ENCODE measurements at places on chromosomes 3 and 15. TPM values are rescaled to one million over a fixed set of nuclear protein-coding genes. Genes with fewer than 3 reads are reported as not detected.
A peak's percentile ranks its signal among the peaks of the same experiment; 100 is the strongest.

- DNase-seq, result no peak
- H3K27me3 ChIP-seq, result no peaks in the 10 kb centered on the region
- H3K36me3 ChIP-seq, result no peaks in the 10 kb centered on the region
- H3K27ac ChIP-seq, result peak overlapping the region; percentile 89
- H3K4me1 ChIP-seq, result peaks cover 27% of the 10 kb centered on the region
Measured at GRCh38 chr3:14123308-14124222, 1.1 kb downstream of the CHCHD4 start.

DNA sequence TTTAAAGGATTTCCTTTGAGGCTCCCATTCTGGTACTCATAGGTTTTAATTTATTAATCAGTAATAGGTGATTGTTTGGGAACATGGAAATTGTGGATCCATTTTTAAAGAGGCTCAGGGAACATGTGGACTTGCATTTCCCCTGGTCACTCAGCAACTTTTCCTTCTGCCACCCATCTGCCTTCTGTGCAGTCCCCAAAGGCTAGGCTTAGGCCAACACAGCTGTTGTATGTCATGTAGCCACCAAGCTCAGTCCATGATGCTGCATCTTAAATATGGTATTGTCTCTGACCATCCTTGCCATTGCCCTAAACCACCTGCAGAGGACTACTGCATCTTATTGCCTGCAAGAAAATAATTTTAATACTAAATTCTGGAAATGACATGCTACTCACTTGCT is 416.7 kb upstream of the SEMA6D start:
- DNase-seq, result no peak
- no peaks in the 10 kb centered on the region for H3K27me3 ChIP-seq
- no peak overlapping the region for H3K4me3 ChIP-seq
- no peaks in the 10 kb centered on the region for H3K36me3 ChIP-seq

GRCh38 chr15:44595246-44595645 is 58.3 kb downstream of the EIF3J start:
- no peaks in the 10 kb centered on the region for H3K4me1 ChIP-seq
- H3K4me3 ChIP-seq, result no peak overlapping the region
- no peak overlapping the region for H3K27ac ChIP-seq
- H3K36me3 ChIP-seq, result peaks cover 8% of the 10 kb centered on the region
- no peak for DNase-seq

Gene ZNF106
- 5.1 TPM for polyA plus RNA-seq

DNA sequence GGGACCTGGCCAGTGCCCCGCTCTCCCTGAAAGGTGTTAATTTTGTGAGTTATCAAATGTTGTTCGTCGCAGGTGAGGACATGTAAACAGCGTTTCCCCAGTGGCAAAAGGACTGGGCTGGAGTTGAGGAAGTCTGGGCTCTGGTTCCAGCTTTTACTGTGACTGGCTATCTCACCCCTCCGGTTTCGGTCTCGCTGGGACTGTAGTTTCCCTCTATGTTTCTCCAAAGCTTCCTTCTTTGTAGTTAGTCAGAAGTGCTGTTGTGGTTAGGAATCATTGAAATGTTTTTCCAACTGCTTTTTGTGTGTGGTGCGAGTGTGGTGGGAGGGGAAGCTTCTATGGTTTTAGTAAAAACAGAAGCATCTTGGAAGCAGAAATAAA is 990 bp upstream of the CLDN1 start:
- H3K27me3 ChIP-seq, result no peaks in the 10 kb centered on the region
- no peak overlapping the region for H3K27ac ChIP-seq
- no peaks in the 10 kb centered on the region for H3K36me3 ChIP-seq
- DNase-seq, result no peak
- H3K4me3 ChIP-seq, result no peak overlapping the region

- H3K27me3 ChIP-seq, result no peaks in the 10 kb centered on the region
- no peak overlapping the region for H3K27ac ChIP-seq
- no peak for DNase-seq
- peaks cover 10% of the 10 kb centered on the region for H3K4me1 ChIP-seq
- H3K36me3 ChIP-seq, result no peaks in the 10 kb centered on the region
Measured at GRCh38 chr15:100218434-100218833, 123.3 kb downstream of the ADAMTS17 start.

Gene CHRNA7
- polyA plus RNA-seq, result 1.1 TPM

Gene ALG1L2
- not detected for polyA plus RNA-seq

Gene NGLY1
- polyA plus RNA-seq, result 17.6 TPM

Gene CFAP91
- polyA plus RNA-seq, result 14.9 TPM

DNA sequence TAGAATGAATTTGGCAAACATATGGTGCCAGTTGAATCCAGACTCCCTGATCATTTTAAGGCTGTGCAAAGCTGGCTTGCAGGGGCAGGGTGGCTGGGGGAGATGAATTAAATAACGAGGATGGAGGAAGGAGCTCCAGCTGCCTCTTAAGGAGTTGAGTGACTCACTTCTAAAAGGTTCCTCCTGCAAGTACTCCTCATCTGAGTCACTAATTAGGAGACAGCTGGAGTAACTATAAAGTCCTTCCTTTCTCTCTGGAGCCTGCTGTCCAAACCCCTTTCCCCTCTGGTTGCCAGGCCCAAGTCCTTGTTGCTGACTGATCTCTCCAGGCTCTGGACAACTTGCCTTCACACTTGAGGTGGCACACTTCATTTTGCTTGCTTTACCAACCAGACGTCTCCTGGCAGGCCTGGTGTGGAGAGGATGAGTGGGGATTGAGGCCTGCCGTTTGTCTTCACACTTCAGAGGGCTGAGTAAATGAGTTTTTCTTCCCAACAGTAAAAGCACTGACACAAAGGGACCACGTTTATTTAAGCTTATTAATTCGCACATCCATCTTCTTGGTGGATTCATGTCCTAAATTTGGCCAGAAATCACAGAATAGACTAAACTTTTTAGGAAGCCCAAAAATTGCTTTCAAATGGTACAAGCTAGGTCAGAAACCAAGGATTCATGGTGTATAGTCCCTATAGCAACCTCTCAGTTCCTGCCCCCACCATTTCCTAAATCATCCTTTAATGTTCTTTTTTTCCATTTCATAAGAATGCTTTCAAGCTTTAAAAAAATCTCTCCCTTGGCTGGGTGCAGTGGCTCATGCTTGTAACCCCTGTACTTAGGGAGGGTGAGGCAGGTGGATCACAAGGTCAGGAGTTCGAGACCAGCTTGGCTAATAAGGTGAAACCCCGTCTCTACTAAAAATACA is 90.5 kb upstream of the MYRIP start:
- H3K4me1 ChIP-seq, result no peaks in the 10 kb centered on the region
- H3K4me3 ChIP-seq, result no peak overlapping the region
- no peak for DNase-seq
- H3K36me3 ChIP-seq, result no peaks in the 10 kb centered on the region

GRCh38 chr15:40327457-40327856 is 4.0 kb downstream of the INAFM2 start:
- H3K27ac ChIP-seq, result no peak overlapping the region
- H3K27me3 ChIP-seq, result no peaks in the 10 kb centered on the region
- DNase-seq, result no peak
- H3K36me3 ChIP-seq, result no peaks in the 10 kb centered on the region
- peaks cover 9% of the 10 kb centered on the region for H3K4me1 ChIP-seq

Gene LOXL1
- 11.5 TPM for polyA plus RNA-seq

GRCh38 chr3:159144891-159145290 is 343.0 kb downstream of the MFSD1 start:
- no peaks in the 10 kb centered on the region for H3K27me3 ChIP-seq
- H3K36me3 ChIP-seq, result no peaks in the 10 kb centered on the region
- DNase-seq, result no peak
- no peak overlapping the region for H3K27ac ChIP-seq
- H3K4me1 ChIP-seq, result no peaks in the 10 kb centered on the region

Gene HRG
- not detected for polyA plus RNA-seq

GRCh38 chr3:54965746-54966145 is 37.9 kb upstream of the LRTM1 start:
- DNase-seq, result no peak
- H3K36me3 ChIP-seq, result no peaks in the 10 kb centered on the region
- no peaks in the 10 kb centered on the region for H3K27me3 ChIP-seq
- no peaks in the 10 kb centered on the region for H3K4me1 ChIP-seq
- H3K4me3 ChIP-seq, result no peak overlapping the region

Gene NR1I2
- polyA plus RNA-seq, result 0.30 TPM

DNA sequence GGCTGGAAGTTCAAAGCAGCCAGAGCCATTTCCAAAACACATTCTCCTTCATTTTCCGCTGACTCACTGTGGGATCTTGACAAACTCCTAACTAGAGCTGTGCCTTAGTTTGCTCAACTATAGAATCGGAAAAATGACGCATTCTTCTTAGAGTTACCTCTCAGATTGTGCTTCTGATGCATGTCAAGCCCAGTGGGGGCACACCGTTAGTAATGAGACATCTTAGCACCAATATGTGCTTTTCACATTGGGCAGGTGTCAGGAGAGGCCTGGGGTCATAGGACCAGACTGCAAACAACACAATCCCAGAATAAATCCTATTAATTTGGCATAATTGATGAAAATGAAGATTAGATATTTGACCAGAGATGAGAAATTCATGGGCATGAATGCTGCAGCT is 71.3 kb upstream of the UBE3A start:
- no peak overlapping the region for H3K4me3 ChIP-seq
- no peaks in the 10 kb centered on the region for H3K36me3 ChIP-seq
- H3K4me1 ChIP-seq, result no peaks in the 10 kb centered on the region

Measured in pancreas (tissue), 10 donors.